ENCODE measurements at places on chromosomes 12 and 14. TPM values are rescaled to one million over a fixed set of nuclear protein-coding genes. Genes with fewer than 3 reads are reported as not detected.

The FLRT2 gene
- total RNA-seq: 72.3 TPM

DNA sequence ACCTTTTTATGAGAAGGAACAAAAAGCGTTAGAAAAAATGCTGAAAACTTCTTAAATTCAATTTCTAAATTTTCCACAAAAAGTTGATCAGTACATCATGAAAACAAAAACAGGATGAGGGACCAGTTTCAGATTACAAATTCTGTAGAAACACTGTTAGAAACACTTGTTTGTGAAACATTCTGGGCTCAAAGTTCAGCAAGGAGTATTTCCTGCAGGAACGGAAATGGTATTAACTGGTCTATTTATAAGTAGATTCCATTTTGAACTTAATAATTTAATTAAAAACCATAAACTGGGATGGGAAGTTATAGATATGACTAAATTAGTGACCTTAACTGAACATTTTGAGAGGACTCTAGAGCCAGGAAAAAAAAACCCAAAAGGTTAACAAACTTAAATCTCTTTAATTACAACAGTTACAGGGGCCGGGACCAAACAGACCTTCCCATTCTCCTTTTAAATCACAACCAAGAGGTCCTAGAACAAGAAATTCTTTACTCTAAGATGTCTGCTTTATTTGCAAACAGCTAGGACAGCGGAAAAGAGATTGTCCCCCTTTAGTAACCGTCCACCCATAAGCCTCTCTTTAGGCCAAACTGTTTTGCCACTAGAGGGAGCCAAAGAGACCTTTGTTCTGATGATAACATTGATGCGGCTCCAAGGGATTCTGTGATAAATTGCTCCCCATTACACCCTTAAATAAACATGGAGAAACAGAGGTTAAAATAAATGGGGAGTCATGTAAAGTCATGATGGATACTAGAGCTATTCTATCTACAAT, 69.0 kb upstream of the RERGL start:
- DNase-seq: peak; percentile 50

GRCh38 chr12:98998697-98999299, 353.7 kb downstream of the APAF1 start:
- peak; percentile 67 for DNase-seq

The SSPN gene
- total RNA-seq: 9.3 TPM

The SLC6A15 gene
- total RNA-seq: 8.9 TPM

The E2F7 gene
- 2.3 TPM for total RNA-seq

DNA sequence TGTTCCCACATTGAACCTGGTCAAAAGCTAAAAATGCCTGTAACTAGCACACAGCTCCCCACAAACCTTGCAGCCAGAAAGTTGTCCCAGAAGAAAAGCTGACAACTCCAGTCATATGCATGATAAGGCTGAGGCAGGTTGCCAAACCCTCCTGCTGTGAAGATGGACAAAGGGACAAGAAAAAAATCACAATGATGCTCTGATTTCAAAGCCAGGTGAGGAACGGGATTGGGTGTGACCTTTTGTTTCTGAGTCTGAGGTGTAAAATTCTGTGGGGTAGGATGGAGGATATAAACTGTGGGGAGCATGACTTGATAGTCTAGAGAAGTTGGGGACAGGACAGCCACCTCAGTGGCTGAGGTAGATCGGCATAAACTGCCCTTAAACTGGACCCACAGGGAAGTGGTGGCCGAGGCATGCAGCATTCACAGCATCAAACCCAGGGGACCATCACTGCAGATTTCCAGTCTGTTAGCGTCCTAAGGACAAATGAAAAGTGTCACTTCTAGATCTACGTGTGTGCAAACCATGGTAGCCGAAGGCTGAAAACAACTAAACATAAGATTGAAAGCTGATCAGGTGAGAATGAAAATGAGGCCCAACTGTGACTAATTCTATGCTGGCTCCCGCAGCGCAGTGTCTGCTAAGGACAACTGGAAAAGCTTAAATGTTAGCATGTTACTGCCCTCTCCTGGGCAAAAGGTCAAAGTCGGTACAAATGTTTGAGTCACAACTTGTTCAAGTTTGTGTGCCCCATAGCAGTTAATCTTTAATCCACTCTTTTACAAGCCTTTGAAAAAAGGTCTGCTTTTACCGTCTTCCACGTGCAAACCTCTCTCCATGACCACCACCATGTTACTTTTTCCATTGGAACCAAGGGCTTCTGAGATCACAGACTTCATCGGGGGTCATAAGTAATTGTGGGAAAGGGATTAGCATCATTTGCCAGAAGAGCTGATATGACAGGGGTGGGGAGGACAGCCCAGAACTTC, 39.8 kb downstream of the GRIN2B start:
- DNase-seq: peak; percentile 53

- DNase-seq: no peak
Measured at GRCh38 chr14:88695870-88696269, 96.9 kb downstream of the EML5 start.

- DNase-seq: peak; percentile 93
Measured at GRCh38 chr12:122366685-122367475, 55.6 kb downstream of the CLIP1 start.

GRCh38 chr14:35929186-35929585, 103.0 kb downstream of the BRMS1L start:
- DNase-seq: no peak

The GZMB gene
- not detected for total RNA-seq

GRCh38 chr12:19761463-19761862, 322.2 kb downstream of the AEBP2 start:
- DNase-seq: no peak

DNA sequence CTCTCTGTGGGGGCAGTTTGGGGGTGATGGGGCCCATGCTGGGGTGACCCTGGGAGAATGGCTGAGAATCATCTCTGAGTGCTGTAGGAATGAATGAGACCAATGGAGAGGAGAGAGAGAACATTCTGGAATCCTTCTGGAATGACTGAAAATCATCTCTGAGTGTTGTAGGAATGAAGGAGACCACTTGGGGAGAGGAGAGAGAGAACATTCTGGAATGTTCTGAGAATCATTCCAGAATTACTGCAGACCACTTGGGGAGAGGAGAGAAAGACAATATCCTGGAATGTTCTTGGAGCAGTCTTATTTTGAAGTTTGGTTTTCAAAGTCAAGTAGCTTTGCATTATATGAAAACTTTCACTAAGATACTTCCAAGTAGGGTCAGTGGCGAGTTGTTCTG, 64.3 kb downstream of the ZNF664 start:
- no peak for DNase-seq

DNA sequence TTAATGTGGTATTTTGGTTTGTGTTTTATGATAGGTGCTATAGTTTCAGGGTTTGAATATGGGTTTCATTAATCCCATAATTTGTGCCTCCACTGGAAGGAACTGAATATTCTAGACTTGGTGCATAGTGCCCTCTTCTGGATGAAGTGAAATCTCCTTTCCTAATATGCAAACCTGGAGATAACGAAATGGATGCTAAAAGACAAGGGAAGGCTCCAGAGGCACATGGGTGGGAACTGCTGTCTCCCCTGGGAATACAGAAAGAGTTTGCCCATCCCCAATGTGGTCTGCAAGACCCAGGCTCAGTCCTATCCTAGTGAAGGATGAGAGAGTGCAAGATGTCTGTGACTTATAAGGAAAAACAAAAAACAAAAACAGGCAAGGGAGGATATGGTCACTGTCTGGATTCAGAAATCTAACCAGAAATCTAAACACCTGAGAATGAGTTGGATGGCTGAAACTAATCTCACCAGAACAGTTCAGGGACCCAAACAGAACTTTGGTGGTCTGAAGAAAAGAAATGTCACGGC, 142.3 kb upstream of the TMPO start:
- peak; percentile 66 for DNase-seq

The TAS2R19 gene
- 6.3 TPM for total RNA-seq

- DNase-seq: peak; percentile 84
Measured at GRCh38 chr12:67853204-67853603, 136.0 kb upstream of the IFNG-AS1 start.

DNA sequence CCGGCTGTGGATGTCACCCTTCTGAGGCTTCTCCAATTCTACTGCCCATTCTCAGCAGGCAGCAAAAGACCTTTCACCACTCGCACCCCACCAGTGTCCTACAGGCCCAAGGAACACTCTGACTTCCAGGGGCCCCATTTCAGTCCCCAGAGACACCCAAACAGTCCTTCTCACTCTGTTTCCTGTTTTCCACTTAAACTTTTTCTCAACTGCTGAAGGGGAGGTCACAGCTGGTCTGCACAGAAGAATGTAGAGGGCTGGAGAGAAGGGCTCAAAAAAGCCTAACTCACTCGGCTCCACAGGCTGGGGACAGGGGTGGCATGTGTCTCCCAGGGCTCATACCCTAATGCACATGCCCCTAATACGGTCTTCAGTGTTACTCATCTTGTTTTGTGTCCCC, 4.2 kb upstream of the DTX1 start:
- no peak for DNase-seq

- DNase-seq: no peak
Measured at GRCh38 chr12:58247633-58248032, 306.3 kb downstream of the ATP23 start.

The CACNA1C gene
- 6.0 TPM for total RNA-seq

The GALNT8 gene
- not detected for total RNA-seq

The POTEM gene
- total RNA-seq: not detected

The IRAK3 gene
- 21.4 TPM for total RNA-seq

DNA sequence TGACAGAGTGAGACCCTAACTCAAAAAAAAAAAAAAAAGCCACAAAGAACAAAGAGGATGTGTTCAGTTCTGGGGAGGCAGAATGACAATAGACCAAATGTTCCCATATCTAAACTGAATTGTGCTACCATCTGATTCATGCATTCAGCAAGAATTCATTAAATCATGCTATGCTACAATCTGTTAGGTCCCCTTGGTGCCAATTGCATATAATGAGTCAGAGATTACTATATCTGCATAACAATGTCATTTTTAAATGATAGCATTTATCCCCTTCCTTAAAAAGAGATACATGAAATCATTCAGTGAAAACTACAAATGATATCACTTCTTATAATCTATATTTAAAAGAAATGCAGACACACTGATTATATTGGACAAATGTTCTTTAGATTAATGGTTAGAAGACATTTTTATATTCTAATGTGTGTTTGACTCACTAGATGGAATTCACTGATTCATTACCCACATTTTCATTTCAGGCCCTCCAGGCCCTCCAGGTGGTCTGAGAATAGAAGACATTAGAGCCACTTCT, 207.6 kb upstream of the PDZRN4 start:
- DNase-seq: no peak

GRCh38 chr14:33369972-33370371, 431.3 kb downstream of the NPAS3 start:
- no peak for DNase-seq

DNA sequence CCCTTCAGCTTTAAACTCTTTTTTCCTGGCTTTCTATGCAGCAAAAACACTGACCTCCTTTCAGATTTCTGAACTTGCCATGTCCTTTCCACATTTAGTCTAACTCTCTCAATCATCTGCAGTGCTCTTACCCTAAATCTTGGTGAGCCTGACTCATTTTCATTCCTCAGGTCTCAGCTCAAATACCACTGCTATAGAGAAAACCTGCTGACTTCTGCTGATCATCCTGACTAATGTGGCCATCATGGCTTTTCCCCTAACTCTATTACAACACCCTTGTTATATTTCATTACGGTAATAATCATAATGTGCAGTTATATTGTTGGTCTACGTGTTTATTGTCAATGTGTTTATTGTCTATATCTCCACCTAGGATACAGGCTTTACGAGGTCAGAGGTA, 207.3 kb upstream of the OR4E1 start:
- DNase-seq: no peak

DNA sequence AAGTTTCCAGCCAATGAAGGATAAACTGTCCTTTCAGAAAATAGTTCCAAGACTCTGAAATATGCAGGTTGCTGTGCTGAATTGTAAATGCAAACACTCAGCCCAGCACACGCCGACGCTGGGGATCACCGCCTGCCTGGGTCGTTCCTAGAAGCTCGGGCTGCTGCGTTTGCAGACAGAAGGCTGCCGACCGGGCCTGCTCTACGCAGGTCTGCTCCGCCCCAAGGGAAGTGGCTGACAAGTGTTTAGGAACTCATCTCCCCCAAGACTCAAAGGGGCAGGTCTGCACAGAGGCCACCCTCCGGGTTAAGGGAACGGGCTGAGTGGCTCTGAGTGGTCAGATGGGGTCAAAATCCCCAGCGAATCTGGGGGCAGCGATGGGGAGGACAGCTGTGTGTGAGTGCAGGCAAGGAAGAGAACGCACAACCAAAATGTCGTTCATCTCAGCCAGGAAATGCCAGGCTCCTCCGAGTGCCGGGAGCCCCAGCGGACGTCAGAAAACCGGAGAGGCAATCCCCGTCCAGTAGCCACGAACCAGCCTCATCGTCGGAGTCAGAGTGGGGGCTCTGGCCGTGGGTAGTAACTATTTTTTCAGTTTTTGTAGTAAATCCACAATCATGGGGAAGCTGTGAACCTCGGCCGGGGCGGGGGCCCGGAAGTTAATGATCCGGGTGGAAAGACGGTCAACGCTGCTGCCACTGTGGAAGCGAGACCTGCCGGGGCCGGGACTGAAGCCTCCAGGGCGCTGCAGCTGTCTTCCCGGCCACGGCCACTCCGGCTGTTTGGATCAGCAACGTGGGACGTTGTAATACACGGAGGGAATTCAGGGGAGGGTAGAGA, 6.0 kb downstream of the GALNT9 start:
- no peak for DNase-seq

DNA sequence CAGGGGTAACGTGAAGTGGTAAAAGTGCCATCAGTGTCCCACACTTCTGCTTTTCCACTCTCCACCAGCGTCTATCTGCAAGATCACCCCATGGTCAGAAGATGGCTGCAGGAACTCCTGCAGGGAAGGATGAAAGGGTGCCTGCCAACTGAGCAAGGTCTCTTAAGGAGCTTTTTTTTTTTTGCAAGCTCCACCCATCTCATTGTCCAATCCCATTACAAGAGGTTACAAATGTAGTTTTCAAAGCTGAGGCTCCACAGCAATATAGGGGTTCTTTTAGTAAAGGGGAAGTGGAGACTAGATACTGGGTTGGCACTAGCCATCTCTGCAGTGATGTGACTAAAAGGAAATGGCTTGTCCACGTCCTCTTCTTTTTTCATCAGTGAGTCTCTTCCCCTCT, 5.9 kb upstream of the BHLHE41 start:
- DNase-seq: no peak

- no peak for DNase-seq
Measured at GRCh38 chr12:89800435-89800834, 91.8 kb upstream of the ATP2B1 start.

GRCh38 chr12:110744151-110744571, 1.5 kb upstream of the PPP1CC start:
- DNase-seq: peak; percentile 62

The SPTLC2 gene
- total RNA-seq: 60.0 TPM

The NEMP1 gene
- total RNA-seq: 4.7 TPM

The KCNJ8 gene
- total RNA-seq: 2.1 TPM

DNA sequence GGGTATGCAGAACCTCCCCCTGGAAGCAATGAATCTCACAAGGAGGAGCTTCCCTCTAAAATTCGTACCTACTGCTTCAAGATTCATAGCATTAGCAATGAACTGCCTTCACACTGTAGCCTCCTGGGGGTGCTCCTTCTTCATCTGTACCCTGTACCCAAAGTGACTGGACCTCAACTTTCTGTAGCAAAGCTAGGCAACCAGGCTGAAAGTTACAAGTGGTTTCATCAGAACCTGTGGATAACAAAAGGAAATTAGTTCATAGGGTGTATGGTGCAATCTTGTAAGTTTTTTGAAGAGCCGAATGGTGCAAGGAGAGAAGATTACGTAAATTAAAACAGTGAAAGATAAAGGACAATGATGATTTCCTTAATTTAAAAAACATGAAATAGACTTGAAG, 1541.7 kb upstream of the FLRT2 start:
- DNase-seq: peak; percentile 7

The KLRB1 gene
- total RNA-seq: not detected

The LUM gene
- total RNA-seq: 582 TPM

GRCh38 chr14:104093366-104094055, 8.0 kb downstream of the ASPG start:
- DNase-seq: no peak

Measured in fibroblast of the aortic adventitia (primary cell).